Inflammatory macrophage treated with lipopolysaccharide for 4 hours (primary cell): ENCODE measurements at places on chromosomes 7 and 10.
A peak's percentile ranks its signal among the peaks of the same experiment; 100 is the strongest.

DNA sequence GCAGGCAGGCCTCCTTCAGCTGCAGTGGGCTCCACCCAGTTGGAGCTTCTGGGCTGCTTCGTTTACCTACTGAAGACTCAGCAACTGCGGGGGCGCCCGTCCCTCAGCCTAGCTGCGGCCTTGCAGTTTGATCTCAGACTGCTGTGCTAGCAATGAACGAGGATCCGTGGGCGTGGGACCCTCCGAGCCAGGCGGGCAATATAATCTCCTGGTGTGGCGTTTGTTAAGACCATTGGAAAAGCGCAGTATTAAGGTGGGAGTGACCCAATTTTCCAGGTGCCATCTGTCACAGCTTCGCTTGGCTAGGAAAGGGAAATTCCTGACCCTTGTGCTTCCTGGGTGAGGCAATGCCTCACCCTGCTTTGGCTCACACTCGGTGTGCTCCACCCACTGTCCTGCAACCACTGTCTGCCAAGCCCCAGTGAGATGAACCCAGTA is 159.2 kb upstream of the FOXP2 start:
- DNase-seq: no peak

DNA sequence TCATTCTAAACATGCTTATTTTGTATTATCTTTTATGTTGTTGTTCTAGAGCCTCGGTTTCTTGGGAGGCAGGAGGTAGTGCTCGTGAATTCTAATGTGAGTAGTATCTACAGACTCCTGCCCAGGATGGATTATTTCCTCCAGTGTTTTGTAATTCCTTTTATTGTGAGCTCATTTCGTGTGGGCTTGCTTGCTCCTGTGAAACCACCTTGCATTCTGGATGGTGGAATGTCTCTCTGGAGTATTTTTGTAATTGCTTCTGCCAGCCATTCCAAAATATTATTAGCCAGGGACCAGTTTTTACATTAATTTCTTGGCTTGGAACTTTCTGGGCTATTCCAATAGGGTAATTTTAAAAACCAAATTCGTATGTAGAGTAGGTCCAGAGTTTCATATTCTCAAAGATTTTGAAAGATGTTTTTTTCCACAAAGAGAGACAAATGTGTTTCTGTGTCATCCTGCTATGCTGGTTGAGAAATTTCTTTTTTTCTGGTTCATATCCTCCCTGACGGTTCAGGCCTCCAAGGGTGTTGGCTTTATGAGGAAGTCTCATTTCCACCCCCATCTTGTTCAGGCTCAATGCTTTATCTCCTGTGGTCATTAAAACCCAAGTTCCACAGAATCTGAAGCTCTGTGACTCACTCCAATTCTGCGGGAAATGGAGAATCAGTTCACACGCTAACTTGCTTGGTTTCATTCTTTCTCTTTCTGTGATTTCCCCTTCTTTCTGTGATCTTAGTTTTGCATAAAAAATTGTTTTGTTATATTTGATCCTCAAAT is 41.7 kb upstream of the CALD1 start:
- DNase-seq: peak; percentile 98

- no peak for DNase-seq
Measured at GRCh38 chr7:87463982-87464381, 11.5 kb downstream of the ABCB4 start.

DNA sequence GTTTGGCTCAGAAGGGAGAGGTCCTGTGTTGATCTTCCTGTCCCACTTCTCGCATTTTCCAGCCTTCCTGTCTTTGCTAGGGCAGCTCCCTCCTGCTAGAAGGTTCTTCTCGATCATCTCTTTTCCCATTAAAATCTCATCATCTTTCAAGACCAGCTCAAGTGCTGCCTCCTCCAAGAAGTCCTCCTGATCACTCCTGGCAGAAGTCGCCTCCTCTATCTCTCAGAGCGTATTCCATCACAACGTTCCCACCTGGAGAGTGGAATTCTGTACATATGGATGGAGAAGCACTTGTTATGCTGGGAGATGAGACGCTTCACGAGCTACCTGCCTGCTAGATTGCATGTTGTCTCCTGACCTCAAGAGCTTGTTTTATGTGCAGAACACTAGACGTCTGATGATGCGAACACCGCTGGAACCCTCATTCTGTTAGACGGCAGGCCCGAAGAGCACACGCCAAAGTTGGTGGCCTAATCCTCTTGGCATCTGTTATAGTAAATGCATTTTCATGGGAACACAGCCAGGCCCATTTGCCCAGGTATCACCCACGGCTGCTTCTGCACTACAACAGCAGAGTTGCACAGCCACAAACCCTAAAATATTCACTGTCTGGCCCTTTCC is 68.0 kb upstream of the INSIG1 start:
- DNase-seq: no peak

- DNase-seq: no peak
Measured at GRCh38 chr10:109774121-109774440, 149.2 kb downstream of the XPNPEP1 start.

DNA sequence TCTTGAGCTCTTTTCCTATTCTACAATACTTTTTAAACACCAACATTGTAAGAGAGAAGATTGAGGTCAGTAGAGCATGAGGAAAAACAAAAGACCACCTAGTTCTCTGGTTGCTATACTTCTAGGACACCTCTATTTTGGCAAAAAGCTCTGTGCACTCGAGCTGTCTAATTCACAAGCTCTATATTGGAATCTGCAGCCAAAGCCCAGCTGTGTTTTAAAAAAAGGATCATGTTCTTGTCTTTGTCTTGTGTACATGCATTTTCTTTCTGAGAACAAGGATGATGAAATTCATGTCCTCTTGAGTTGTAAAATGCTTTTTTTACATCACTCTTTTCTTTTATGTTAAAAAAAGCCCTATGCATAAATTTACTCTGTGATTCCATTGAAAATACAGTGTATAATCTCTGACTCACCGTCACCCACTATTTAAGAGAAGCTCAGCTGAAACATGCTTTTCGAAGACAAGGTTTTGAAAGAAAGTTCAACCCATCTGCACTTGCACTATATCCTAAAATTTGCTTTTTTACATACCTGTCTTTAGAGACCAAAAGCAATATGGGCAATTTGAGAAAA is 215.5 kb upstream of the VSTM2A start:
- no peak for DNase-seq

DNA sequence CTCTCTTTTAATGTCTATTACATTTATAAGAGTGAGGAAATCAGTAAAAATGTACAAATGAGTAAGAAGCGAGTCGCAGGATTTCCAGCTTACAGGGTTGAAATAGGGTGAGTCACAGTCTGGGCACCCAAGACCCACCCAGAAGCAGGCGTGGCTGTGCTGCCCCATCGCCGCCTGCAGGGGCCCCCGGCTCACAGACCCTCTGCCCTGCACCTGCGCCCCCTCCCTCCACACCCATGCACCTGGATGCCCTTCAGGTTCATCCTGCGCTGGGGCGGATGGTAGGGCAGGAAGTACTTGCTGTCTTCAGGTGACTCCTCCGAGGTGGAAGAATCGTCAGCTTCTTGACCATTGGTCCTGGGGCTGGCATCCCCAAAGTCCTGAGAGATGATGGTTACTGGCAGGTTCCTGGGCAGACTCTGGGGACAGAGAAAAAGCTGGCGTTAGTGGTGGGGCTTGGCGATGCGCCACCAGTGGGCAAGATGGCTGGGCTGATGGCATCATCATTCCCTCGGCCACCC is 90.2 kb upstream of the GNA12 start:
- DNase-seq: peak; percentile 71

GRCh38 chr7:47088329-47089067 is 493.4 kb downstream of the TNS3 start:
- DNase-seq: peak; percentile 18

DNA sequence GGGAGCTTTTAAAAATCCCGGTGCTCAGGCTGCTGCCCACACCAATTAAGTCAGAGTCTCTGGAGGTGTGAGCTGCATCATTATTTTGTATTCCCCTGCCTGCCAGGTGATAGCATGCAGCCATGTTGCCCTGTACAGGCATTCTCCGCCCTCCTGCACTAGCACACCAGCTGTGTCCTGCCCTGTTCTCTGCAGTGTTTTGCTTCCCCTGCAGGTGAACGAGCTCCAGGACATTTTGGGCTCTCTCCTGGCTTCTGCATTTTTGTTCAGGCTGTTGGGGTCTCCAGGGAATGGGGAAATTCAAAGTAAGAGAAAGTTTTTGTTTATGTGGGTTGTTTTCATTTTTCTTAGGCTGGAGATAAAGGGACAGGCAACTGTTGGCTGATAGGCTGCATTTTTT is 271.0 kb upstream of the COBL start:
- no peak for DNase-seq

- no peak for DNase-seq
Measured at GRCh38 chr7:33854178-33854577, 51.2 kb upstream of the BMPER start.

DNA sequence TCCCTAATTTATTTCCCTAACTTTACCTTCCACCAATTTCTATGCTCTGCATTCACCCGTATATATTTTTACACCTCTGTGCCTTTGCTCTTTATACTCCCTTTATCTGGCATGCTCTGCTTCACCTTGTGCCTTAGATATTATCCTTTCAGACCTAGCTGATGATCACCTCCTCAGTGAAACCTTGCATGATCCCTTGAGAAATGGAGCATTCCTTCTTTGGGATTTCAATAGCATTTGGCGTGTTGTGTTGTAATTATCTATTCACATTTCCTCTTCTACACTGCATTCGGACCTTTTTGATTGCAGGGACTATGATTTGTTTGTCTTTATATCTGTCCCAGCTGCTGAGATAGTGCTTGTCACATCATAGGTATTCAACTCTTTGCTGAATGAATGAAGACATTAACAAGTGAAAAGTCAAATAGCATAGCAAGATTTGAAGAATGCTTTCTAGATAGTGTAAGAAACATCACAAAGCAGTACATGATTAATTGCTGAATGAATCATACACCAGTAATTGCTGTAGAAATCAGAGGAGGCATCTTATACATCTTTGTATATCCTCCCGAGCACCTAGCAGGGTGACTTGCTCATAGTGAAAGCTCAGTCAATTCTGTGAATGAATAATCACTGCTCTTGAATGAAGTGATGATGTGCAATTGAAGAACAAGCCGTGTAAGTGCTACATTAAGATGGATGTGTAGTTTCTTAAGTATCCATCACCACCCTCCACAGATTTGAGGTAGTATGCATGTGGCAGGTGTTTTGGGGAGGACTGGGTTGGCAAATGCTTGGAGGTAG is 2.0 kb upstream of the TM9SF3 start:
- peak; percentile 23 for DNase-seq

GRCh38 chr10:130857631-130858295 is 453.8 kb downstream of the TCERG1L start:
- DNase-seq: no peak

- no peak for DNase-seq
Measured at GRCh38 chr10:9137368-9137767, 1082.9 kb downstream of the GATA3 start.

GRCh38 chr7:3404501-3404900 is 103.4 kb downstream of the SDK1 start:
- no peak for DNase-seq

- DNase-seq: no peak
Measured at GRCh38 chr10:17912754-17913153, 39.0 kb upstream of the SLC39A12 start.

- DNase-seq: no peak
Measured at GRCh38 chr10:16519250-16519907, 2.3 kb downstream of the C1QL3 start.

DNA sequence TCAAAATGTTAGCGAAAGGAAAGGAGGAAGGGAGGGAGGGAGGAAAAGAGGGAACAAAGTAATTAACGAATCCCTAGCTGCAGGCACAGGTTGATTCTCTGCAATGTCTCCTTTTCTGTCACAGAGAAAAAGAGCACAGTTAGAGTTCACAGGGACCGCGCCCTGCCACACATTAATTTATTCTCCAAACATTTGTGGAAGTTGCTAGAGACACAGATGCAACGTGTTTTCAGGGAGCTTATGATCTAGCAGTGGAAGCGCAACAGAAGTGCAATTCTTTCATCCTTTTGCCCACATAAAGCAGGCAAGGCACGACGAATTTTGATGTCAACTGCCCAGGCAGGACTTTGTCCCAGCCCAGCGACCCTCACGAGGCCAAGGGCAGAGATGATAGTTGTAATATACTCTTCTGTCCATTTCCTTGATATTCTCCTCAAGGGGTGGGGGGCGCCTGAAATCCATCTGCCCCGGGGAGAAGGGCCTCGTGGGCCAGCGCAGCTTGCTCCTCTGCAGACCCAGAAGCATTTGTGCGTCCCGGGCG is 101.7 kb upstream of the ZNF438 start:
- DNase-seq: no peak

GRCh38 chr10:74206746-74207145 is 55.7 kb downstream of the ADK start:
- no peak for DNase-seq

- DNase-seq: no peak
Measured at GRCh38 chr10:10092581-10092980, 925.1 kb upstream of the CELF2 start.

- no peak for DNase-seq
Measured at GRCh38 chr10:49654036-49654693, 25.3 kb upstream of the C10orf53 start.

GRCh38 chr7:16603633-16604032 is 41.9 kb downstream of the ANKMY2 start:
- DNase-seq: no peak

DNA sequence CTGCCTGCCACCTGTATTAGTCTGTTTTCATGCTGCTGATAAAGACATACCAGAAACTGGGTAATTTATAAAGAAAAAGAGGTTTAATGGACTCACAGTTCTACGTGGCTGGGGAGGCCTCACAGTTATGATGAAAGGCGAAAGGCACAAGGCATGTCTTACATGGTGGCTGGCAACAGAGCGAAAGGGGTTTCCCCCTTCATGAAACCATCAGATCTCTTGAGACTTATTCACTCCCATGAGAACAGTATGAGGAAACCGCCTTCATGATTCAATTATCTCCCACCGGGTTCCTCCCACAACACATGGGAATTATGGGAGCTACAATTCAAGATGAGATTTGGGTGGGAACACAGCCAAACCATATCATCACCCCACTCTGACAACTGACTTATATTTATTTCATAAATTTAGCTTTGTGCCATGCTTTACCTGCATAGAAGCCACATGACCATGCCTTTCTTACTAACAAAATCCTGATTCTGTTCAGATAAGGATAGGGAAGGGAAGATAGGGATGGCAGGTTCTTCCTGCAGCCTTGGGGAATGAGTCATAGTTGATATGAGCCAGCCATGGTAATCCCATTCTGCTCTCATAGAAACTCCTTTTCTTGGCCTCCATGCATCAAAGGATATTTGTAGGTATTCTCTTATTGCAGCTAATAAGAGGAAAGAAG is 191.3 kb upstream of the AGK start:
- no peak for DNase-seq

GRCh38 chr7:26526265-26526587 is 234.6 kb downstream of the SNX10 start:
- DNase-seq: no peak
